T-cell (primary cell): ENCODE measurements at places on chromosomes 5 and 9.

GRCh38 chr5:57488215-57488955 lies 5.8 kb upstream of the ACTBL2 start:
- no peak for DNase-seq

DNA sequence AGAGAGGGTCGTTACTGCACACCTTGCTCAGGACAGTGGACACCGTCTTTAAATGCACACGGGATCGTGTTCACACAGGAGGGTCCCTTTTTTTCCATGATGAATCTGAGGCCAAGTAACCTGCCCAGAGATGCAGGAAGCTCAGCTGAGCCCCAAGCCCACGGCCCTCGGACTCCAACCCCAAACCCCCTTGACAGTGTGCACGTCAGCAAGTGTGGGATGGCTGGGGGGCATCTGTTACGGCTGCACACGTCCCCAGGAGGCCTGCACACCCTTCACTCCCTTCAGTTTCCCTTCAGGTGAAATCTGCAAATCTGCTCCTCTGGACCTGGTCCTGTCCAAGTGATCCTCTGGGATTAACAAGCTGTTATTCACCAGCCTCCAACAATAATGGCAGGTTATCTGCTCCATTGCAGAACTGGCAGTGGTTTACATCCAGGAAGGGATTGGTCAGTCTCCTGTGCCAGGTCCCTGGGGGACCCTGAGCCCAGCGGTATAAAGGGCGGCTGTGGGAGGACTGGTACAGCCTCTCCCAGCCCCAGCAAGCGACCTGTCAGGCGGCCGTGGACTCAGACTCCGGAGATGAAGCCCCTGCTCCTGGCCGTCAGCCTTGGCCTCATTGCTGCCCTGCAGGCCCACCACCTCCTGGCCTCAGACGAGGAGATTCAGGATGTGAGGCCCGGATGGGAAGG lies at the start of gene LCN1:
LCN1 (plus strand) TSS at position 525 of the 692 bp plus-strand sequence; CDS start at position 583, 58 bp downstream.
- no peak for DNase-seq

DNA sequence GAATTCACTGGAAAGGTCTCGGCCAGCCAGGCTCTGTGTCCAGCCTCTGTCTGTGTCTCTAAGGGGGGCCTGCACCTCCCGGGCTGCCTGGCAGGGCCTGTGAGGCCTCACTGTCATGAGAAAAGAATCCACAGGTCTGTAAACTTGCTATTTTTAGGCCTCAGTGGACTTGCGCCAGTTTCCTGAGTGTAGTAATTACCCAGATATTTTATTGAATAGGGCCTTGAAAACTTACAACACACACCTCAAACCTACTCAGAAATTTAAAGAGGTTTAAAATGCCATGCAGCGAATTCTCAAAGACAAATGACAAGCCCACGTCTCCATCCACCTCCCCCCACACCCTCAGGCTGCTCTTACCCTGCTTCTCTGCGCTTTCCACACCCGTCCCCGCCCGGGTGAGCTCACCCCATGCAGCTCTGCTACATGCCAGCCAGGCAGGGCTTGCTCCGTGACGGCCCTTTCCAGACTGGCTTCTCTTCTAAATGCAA lies 8.8 kb upstream of the TENT4A start:
- DNase-seq, result no peak

- no peak for DNase-seq
Measured at GRCh38 chr5:109313127-109313526, 96.6 kb downstream of the PJA2 start.

DNA sequence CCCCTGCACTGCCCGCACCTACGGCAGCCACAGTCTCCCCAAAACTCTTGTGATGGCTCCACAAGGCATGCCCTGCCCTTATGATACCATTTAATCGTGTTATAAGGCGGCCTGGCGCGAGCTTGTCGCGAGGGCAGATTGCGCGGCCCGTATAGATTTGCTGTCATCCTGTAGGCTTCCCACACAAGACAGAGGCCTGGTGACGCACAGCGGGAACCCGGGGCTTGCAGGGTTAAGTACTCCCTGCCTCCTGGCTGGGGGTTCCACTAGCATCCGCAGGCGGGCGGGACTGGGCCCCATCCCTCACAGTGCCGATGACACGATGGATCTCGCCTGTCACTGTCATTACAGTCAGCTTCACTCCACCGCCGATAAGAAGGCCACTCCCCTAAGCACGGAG lies 364.9 kb upstream of the IRX2 start:
- no peak for DNase-seq

DNA sequence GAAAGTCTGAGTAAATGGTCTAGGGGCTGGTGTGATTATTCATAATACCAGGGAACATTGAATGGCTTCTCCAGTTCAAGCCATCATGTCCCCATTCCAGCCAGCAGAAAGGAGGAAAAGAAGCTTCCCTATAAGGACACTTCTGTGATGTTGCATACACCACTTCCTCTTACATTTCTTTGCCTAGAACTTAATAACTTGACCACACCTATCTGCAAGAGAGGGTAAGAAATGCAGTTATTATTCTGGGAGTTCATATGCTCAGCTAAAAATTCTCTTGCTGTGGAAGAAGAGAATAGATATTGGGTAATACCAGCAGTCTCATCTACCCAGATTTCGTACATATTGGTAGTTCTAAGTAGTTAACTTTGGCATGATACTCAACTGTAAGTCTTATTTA lies 166.1 kb downstream of the SLC28A3 start:
- no peak for DNase-seq

DNA sequence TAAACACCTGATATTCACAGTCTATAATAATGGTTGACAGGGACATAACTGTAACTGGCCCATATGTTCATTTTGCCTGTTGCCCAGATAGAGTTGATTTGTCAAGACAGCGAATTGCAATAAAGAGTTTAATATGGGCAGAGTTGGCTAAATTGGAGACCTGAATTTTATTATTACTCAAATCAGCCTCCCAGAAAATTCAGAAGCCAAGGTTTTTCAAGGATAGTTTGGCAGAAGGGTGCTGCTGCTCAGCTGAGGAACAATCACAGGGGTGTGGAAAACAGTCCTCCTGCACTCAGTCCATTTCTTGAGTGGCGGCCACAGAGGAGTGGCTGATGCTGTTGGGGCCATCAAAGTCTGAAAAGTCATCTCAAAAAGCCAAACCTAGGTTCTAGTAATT lies 19.0 kb downstream of the ANXA2R start:
- no peak for DNase-seq

GRCh38 chr5:67416986-67417385 lies 220.4 kb upstream of the CD180 start:
- no peak for DNase-seq

DNA sequence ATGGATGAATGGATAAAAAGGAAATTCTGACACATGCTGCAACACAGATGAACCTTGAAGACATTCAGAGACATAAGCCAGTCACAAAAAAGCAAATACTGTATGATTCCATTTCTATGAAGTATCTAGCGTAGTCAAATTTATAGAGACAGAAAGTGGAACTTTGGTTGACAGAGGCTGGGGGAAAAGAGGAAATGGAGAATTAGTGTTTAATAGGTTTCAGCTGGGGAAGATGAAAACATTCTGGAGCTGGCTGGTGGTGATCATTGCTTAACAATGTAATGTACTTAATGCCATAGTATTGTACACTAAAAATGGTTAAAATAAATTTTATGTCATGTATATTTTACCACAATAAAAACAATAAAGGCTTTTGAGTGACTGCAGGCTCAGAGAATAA lies 24.2 kb downstream of the PPIC start:
- DNase-seq, result no peak

- DNase-seq, result no peak
Measured at GRCh38 chr9:109506097-109506712, 8.1 kb upstream of the PTPN3 start.

- DNase-seq, result no peak
Measured at GRCh38 chr9:75918154-75918553, 27.7 kb downstream of the PCSK5 start.

DNA sequence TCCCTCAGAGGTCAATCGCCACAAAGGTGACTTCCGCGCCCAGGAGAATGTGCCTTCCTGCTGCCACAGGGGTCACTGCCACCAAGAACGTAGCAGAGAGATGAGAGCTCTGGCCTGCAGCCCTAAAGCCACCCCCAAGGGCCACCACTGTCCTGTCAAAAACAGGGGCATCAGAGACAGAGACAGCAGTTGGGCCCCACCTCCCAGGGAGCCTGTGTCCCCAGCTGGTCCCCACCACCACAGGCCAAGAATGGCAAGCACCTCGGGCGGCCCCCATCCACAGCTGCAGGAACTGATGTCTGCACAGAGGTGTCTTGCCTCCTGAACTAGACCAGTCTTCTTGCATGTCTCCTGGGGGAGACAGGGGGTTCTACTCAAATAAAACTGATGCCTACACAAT lies 5.8 kb downstream of the SPATA31E1 start:
- DNase-seq, result no peak

DNA sequence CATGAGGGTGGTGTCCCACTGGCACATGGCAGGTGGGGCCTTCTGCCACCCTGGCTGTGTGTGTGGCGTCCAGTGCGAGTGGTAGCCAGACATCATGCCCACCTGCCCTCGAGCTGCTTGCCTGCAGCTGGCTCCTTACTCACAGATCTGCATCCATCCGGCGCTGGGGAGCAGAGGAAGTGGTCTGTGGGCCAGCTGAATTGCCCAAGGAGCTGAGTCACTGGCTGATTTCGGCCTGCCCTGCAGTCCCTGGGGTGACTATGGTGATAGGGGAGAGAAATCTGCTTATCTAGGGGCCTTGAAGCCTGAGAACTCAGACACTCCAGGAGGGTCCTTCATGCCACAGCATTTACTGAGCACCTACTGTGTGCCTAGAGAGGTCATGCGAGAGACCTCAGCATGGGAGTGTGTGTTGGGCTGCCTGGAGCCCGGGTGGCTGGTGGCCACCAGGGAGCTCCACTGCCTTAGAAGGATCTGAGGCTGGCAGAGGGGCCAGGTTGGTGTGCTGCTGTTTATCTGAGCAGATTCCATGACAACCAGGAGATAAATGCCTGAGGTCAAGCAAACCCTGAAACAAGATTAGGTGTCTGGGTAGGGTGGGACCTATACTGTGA lies 57.1 kb downstream of the SLC22A5 start:
- peak; percentile 15 for DNase-seq

DNA sequence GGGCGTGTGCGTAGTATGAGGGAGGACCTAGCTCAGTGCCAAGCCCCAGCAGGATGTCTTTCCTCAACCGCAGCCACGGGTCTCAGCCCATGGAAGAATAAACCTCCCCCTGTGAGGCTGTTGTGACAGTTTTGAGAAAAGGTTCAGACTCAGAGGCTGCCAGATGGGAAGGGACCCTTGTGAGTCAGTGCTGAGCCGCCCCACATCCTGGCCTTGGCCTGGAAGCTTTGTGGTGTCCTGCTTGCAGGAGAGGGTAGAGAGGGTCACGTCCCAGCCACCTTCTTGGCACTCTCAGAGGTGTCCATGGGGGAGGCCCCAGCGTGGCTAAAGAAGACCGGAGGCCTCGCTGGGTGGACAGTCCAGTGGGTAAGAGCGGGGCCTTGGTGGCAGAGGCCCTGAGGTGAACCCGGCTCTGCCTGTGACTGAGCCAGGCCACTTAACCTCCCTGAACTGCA lies 2.8 kb downstream of the GRHPR start:
- no peak for DNase-seq

DNA sequence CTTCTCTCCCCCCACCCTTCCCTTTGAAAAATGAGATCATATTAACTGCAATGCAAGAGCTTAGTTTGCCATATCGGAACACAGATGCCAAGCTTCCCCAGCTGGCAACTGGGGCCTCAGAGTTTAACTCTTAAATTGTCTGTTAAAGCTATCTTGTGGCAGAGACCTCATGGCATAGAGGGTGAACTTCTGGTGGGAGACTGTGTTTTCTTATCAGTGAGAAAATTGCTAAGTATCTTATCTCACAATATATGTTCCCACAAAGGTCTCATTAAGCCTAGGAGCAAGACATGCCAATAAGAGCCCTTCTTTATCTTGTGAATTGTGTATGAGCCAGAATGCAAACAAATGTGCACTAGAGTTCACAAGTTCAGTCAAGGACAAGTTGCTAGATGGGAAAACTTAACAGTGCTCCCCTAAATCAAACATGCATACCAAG lies 12.3 kb downstream of the NFIB start:
- no peak for DNase-seq

- DNase-seq, result peak; percentile 24
Measured at GRCh38 chr5:150672237-150672883, 11.3 kb downstream of the MYOZ3 start.

DNA sequence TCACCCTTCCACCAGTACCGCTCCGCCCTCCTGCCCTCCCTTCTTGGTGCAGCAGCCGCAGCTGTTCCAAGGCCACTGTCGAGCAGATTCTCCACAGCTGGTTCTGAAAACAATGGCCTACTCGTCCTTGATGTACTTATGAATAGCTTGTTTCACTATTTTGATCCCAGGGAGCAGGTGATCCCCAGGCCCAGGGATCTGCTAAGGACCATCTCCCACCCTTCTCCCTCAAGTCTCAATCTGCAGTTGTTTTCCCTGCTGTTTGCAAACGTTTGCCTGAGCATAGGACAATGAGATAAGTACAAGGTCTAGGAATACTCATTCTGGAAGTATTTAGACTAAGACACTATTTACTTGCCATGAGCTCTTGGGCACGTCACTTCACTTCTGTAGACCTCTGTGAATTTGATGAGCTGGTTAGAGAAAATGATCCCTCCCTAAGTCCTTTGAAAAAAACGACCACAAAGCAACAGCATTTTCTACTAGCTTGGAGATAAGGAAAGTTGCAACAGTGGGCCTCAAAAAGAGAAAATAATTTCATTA lies 1.8 kb downstream of the LURAP1L start:
- no peak for DNase-seq

GRCh38 chr9:137501457-137501856 lies 42.3 kb upstream of the NSMF start:
- DNase-seq, result no peak

DNA sequence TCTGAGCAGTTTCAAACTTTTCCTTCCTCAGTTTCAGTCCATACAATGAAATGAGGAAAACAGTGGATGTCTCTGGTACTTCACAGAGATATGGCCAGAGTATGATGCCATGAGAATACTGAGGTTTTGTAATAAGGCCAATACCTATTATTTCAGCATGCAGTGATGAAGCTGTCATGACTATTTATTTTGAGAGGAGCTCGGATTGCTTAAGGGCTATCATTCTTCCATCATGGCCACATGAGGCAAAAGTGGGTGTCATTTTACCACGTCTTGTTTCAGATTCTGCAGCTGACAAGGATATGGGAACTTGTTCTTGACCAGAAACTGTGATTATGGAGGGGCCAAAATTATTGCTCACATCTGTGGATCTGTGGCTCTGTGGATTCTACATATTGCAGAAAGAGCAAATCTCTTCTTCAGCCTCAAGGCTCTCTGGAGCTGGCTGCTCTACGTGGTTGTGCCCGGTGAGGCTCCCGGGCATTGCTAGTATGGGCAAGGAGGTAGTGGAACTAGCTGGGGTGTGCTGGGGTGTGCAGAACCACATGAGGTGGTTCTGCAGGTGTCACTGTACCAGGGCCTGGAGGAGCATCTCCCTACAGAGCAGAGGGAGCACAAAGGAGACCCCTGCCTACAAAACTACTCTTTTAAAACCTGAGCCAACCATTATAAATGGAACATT lies 180.3 kb downstream of the SEMA6A start:
- no peak for DNase-seq
